ENCODE measurements at places on chromosomes 1 and 21. TPM values are rescaled to one million over a fixed set of nuclear protein-coding genes. Genes with fewer than 3 reads are reported as not detected.

DNA sequence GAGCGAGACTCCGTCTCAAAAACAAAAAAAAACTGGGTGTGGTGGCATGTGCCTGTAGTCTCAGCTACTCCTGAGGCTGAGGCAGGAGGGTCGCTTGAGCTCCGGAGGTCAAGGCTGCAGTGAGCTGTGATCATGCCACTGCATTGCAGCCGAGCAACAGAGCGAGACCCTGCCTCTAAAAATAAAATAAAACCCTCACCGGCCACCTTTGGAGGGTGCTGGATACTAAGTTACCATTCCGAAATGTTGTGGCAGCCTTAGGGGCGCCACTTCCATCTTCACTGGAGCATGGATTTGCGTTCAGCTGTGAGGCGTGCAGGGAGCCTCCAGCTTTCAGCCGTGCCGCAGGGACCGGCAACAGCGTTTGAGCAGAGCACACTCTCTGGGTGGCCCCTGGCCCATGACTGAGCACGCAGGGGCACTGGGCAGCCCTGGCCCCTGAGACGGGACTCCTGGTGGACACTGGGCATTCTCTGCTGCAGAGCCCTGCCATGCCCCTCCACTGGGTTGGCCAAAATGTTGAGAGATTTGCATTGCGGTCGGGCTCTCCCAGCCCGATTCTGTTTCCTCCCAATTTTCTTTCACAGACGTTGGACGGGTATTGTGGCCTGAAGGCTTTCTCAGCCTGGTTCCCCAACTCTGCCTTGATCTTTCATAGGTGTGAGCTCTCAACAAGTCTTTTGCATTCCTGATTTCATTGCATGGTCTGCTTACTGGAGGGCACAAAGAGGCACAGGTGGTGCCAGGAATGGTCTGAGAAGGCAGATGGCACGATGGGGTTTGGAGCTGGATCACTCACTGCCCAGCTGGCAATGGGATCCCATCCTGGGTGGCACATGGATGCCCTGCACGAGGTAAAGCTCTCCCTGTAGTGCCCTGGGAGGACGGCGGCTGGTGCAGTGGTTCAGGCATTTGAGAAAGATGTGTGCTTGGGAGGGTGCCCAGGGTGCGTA, 5.8 kb upstream of the CFAP74 start:
- no peak overlapping the region for H3K27ac ChIP-seq
- H3K36me3 ChIP-seq, result no peaks in the 10 kb centered on the region

DNA sequence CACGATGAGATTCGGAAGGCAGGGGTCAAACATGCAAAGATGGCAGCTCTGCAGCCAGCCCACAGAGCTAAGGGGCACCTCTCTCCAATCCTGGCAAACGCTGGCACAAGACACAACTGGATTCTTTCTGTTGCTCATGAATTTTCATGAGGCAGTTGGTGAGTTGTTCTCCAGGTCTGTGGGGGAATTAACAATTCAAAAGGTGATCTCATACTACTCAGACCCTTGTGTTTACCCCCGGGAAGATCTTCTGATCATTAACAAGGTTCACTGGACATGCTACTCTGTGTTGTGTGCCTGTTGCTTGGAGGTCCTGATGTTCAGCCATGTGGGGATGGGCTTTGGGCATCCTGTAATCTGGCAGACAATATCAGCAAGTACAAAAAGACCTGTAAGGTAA, 128.9 kb downstream of the HHAT start:
- no peaks in the 10 kb centered on the region for H3K27me3 ChIP-seq
- peaks cover 7% of the 10 kb centered on the region for H3K36me3 ChIP-seq
- H3K4me3 ChIP-seq, result no peak overlapping the region
- no peak overlapping the region for H3K27ac ChIP-seq

GRCh38 chr1:19706136-19706535, 41.5 kb downstream of the HTR6 start:
- no peak overlapping the region for H3K4me3 ChIP-seq
- peaks cover 7% of the 10 kb centered on the region for H3K4me1 ChIP-seq
- DNase-seq, result no peak
- no peak overlapping the region for H3K27ac ChIP-seq

The C1orf87 gene
- not detected for total RNA-seq

The ABCG1 gene
- total RNA-seq, result 43.4 TPM

The SORT1 gene
- 0.57 TPM for total RNA-seq
